ENCODE measurements at places on chromosomes 16 and 17.

- DNase-seq, result no peak
Measured at GRCh38 chr16:10839279-10839666, 20.7 kb upstream of the TVP23A start.

- DNase-seq, result no peak
Measured at GRCh38 chr17:81939881-81940385, 2.8 kb upstream of the PYCR1 start.

- no peak for DNase-seq
Measured at GRCh38 chr16:5490499-5490898, 392.9 kb upstream of the EEF2KMT start.

- DNase-seq, result no peak
Measured at GRCh38 chr16:1884155-1884760, 12.3 kb upstream of the MEIOB start.

- DNase-seq, result no peak
Measured at GRCh38 chr17:71180801-71181385, 939.9 kb upstream of the SOX9 start.

DNA sequence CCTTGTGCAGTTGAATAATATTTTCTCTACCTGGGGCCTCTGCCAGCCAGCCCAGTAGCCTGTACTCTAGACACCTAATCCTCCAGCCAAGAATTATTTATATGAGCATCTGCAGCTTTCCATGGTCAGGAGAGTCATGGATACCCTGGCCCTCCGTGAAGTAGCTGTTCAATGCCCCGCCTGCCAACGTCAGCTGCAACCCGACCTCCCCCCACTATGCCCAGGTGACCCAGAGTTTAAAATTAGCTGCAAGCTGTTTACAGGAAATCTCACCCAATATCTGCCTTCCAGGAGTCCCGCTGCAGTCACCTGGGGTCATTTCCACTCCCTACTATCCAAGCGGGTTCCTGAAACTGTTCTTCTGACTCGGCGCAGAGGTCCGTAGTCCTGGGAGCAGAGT is 12.3 kb downstream of the SDR42E2 start:
- no peak for DNase-seq

GRCh38 chr16:67923414-67924116 is 8.1 kb downstream of the CTRL start:
- DNase-seq, result no peak

GRCh38 chr16:772959-773358 is 12.4 kb downstream of the MSLN start:
- no peak for DNase-seq

GRCh38 chr17:29126268-29126930 is 53.8 kb downstream of the MYO18A start:
- DNase-seq, result no peak

DNA sequence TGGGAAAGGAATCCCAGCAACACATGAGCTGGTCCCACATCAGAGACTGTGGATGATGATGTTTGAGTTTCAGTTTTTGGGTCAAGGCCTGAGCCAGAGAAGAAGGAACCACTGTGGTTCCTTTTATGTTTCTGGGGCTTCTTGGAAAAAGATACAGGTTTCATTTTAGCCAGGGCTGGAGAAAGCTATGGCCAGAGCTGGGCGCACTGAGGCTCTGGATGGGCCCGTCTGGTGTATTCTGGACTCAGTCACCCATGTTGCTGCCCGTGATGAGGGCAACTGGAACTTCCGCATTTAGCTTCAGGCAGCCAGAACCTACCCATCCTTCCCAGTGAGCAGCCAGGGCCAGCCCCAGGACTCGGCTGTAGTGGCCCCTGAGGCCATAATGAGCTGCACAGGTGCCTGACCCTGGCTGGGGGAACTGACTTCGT is 15.0 kb upstream of the PITPNA start:
- DNase-seq, result no peak

GRCh38 chr16:48918520-48919258 is 308.7 kb upstream of the N4BP1 start:
- no peak for DNase-seq

DNA sequence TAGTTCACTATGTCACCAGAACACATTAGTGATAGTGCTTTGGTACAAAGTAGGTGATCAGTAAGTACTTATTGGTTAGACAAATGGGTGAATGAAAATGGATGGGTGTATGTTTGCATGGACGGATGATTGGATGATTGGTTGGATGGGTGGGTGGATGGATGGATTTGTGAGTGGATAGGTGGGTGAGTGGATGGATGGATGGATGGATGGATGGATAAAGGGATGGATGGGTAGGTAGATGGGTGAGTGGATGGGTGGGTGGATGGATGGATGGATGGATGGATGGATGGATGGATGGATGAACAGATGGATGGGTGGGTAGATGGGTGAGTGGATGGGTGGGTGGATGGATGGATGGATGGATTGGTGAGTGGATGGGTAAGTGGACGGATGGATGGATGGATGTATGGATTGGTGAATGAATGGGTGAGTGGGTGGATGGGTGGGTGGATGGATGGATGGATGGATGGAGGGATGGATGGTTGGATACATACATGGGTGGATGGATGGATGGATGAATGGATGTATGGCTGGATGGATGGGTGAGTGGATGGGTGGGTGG is 225.3 kb upstream of the GSE1 start:
- DNase-seq, result no peak

- DNase-seq, result no peak
Measured at GRCh38 chr16:73171380-73171779, 123.5 kb upstream of the ZFHX3 start.

DNA sequence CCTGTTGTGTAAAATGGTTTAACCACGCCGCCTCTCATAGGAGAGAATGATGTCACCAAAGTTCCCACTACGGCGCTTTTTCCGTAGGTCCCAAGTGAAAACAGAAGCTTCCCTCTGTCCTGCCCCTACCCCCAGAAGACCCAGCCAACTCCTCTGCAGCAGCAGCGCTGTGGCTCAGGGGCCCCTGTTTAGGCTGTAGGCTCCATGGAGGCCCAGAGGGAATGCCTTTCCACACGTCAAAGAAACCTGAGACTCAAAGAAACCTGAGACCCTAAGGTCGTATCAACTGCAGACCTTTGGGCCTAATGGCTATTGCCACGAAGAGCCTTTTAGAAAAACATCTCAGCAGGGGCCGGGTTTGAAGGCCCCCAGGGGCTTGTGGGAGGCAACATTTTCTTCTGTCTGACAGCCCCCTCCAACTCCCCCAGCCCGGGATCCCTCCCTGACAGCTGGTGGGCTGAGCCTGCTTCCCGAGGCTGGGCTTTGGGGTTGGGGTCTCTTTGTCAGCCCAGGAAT is 43.1 kb upstream of the MEAK7 start:
- DNase-seq, result no peak
